ENCODE measurements at places on chromosomes 16 and 17. TPM values are rescaled to one million over a fixed set of nuclear protein-coding genes. Genes with fewer than 3 reads are reported as not detected.

DNA sequence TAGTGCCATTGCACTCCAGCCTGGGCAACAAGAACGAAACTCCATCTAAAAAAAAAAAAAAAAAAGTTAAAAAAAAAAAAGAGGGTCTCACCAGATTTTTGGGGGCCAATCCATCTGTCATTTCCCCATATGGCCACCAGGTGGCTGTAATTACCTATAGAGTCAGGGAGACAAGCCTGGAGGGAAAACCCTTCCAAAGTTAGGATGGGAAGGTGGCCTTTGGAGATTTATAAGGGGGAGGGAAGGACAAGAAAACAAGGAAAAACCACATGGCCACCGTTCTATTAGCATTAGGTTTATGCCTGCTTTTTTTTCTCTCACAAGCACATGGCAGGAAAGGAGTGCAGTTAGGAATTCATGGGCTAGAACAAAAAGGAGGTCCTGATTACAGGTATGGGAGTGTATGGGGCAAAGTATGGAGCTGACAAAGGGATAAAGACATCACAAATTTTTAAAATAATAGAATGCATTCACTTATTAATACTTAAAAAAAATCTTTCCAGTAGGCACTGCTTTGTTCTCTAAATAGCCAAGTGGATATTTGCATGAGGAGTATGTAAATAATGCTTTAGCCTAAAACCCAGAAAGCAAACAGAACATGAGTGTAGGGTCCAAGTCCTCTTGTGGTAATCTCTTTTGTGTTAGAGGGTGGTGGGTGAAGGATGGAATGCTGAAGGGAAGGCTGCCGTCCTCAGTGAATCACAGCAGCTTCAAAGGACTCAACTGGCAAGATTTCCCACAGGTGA lies 5.1 kb downstream of the CYB5D1 start:
- H3K4me3 ChIP-seq = no peak overlapping the region
- DNase-seq = peak; percentile 75
- no peaks in the 10 kb centered on the region for H3K27me3 ChIP-seq
- peaks cover 10% of the 10 kb centered on the region for H3K36me3 ChIP-seq
- no peak overlapping the region for H3K27ac ChIP-seq

GRCh38 chr17:75752802-75753513 lies 12.0 kb downstream of the GALK1 start:
- H3K27me3 ChIP-seq = no peaks in the 10 kb centered on the region
- peaks cover 2% of the 10 kb centered on the region for H3K4me1 ChIP-seq
- no peak overlapping the region for H3K4me3 ChIP-seq

- no peak overlapping the region for H3K4me3 ChIP-seq
- no peaks in the 10 kb centered on the region for H3K36me3 ChIP-seq
- H3K4me1 ChIP-seq = peaks cover 7% of the 10 kb centered on the region
Observed at GRCh38 chr17:305090-305976, 47.3 kb downstream of the RPH3AL start.

DNA sequence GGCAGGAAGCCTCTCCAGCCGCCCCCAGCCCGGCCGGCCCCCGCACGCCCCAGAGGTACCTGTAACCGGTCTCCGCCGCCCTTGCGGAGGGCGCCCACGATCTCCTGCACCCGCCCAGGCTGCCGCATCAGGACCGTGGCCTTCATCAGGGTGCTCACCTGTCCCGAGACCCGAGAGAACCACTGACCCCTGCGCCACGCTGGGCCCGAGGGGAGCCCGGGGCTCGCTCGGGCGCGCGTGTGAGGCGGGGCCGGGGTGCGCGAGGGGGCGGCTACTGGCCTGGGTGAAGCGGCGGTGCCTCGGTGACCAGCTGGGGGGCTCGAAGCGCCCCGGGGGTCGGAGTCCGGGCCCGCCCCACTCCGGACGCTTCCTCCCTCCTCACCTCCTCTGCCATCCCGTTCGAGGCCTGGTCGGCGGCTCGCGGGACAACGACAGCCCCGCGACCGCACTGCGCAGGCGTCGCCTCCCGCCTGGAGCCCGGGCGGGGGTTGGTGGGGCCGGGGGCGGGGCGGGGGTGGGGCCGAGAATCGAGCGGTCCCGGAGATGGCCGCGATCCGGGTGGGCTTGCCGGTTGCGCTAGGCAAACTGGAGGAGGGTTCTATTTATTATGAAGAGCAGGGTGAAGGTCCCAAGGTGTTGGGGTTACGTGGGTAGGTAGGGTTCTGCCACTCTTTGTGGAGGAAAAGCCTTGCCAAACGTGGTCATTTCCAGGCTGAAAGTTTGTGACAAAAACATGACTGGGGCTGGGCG lies at the start of gene NT5C3B:
TSS of gene NT5C3B (minus strand) at position 433 of the 750 bp plus-strand sequence. CDS start at position 394, 39 bp downstream.
- no peaks in the 10 kb centered on the region for H3K27me3 ChIP-seq
- peaks cover 8% of the 10 kb centered on the region for H3K4me1 ChIP-seq
- peak; percentile 70 for DNase-seq
- peaks cover 5% of the 10 kb centered on the region for H3K36me3 ChIP-seq
- peak within 1 kb of the TSS; percentile 52 for H3K27ac ChIP-seq

GRCh38 chr17:27457360-27457715 lies 1.1 kb downstream of the KSR1 start:
- peak overlapping the region; percentile 72 for H3K4me3 ChIP-seq
- no peaks in the 10 kb centered on the region for H3K36me3 ChIP-seq
- no peak overlapping the region for H3K27ac ChIP-seq
- H3K27me3 ChIP-seq = no peaks in the 10 kb centered on the region
- peak; percentile 47 for DNase-seq

DNA sequence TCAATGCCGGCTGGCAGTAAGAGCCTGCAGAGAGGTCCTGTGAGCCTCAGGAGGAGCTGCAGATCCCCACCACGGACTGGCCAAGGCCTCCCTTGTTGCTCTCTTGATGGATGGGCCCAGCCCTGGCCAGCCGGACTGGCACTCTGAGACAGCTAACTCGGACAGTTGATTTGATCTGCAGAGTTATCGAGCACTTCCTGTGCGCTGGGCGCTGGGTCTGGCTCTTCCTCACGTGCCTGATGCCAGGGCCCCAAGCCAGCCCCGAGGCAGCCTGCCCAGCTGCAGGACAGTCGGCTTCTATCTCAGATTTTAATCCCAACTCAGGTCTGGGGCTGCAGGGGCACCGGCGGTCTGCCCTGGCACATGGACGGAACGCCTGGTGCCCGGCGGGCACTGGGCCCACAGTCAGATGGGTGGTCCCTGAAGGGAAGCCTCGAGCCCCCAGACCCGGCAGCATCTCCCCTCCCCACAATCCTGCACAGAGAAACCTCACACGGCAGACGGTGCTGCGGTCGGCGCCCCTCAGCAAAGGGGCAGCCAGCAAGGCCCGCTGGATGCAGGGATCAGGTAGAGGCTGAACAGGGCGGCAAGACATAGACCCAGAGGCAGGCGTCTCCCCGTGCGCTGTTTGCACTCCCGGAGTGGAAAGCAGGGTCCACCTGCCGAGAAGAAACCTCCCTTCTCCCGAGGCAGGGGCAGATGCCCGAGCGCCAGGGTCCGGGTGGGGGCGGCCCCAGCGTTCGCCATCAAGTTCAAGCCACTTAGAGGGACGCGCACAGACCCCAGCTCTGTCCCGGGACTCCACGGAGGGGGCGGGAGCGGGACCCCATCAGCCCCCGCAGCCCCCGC lies 34.0 kb downstream of the TIMM22 start:
- peaks cover 33% of the 10 kb centered on the region for H3K4me1 ChIP-seq
- no peak for DNase-seq
- H3K27ac ChIP-seq = peak overlapping the region; percentile 3
- no peak overlapping the region for H3K4me3 ChIP-seq
- H3K27me3 ChIP-seq = no peaks in the 10 kb centered on the region

Gene MT1A
- total RNA-seq = 36.2 TPM

Gene UQCRC2
- 196 TPM for total RNA-seq

Gene KRTAP9-8
- not detected for total RNA-seq

Gene PYDC1
- not detected for total RNA-seq

Data from lung (tissue), 17 donors.